ENCODE measurements at places on chromosomes 1 and 21. TPM values are rescaled to one million over a fixed set of nuclear protein-coding genes. Genes with fewer than 3 reads are reported as not detected.

Gene ARHGAP30
- 273 TPM for total RNA-seq

Gene NKAIN1
- total RNA-seq: 0.57 TPM

Gene PLEKHG5
- total RNA-seq: 5.0 TPM

- DNase-seq: no peak
- no peak overlapping the region for H3K27ac ChIP-seq
- H3K4me1 ChIP-seq: peaks cover 8% of the 10 kb centered on the region
- H3K36me3 ChIP-seq: no peaks in the 10 kb centered on the region
- no peak overlapping the region for H3K4me3 ChIP-seq
These were observed 32.2 kb upstream of the RPTN start for GRCh38 chr1:152191260-152191659.

DNA sequence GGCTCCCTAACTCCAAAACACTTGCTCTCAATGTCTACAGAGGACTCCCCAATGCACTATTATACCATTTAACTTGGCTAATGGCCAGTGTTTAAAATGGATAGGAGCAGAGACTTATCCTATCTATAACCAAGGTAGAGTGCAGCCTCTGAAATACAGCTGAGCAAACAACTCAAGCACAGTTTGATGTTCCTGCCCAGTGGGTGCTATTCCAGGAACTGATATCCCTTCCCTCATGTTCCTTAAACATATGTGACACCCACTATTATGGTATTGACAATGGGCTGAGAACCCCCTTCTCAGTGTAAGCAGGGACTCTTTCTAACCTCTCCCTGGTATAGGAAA lies 51.7 kb downstream of the SH3GLB1 start:
- no peak overlapping the region for H3K4me3 ChIP-seq
- no peaks in the 10 kb centered on the region for H3K36me3 ChIP-seq
- peaks cover 3% of the 10 kb centered on the region for H3K4me1 ChIP-seq
- no peak overlapping the region for H3K27ac ChIP-seq
- DNase-seq: no peak
- H3K27me3 ChIP-seq: peaks cover 10% of the 10 kb centered on the region

DNA sequence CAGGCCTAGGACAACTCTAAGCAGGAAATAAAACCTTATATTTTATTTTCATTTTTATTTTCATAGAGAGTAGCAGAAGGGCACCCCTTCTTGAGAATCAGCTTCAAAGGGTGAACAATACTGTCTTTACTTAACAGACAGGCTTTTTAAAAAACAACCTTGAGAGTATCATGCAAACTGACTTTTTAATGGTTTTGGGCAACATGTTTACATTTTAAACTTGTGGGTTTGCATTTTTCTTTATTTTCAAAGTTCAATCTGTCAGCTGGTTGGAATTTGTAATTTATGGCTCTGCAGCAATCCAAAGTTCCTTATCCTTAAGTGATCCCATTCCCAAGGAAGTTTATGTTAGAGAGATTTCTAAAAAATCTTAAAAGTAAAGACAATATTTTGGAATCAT lies 392.3 kb upstream of the ADAMTS5 start:
- no peaks in the 10 kb centered on the region for H3K27me3 ChIP-seq
- DNase-seq: no peak
- no peak overlapping the region for H3K27ac ChIP-seq
- no peaks in the 10 kb centered on the region for H3K4me1 ChIP-seq

DNA sequence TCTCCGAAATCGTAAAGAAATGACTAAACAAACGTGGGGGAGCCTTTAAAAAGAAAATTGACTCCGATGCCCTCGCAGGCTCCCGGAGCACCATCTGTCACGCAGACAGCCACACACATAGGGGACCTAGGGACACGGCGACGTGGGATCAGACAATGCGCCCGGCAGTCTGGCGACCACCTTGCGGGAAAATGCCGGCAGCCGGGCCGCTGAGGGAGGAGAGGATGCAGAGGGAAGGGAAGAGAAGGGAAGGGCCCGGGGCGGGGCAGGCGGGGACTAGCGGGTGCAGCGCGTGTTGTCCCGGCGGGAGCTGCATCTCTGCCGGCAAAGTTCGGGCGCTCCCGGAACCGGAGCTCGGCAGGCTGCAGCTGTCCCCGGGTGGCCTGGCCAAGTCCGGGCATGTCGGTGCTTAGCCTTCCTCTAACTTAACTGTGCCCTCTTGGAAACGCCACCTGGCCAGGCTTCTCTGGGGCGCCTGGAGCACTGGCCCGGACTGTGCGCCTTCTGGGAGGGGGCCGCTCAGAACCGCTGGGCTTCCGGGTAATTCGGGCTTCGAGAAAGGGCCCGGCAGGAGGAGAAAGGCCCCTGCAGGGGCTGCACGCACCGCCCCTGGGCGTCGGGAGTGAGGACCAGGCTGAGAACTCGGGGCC lies 1.8 kb downstream of the NHLH2 start:
- DNase-seq: peak; percentile 49
- peaks cover 77% of the 10 kb centered on the region for H3K27me3 ChIP-seq
- peak overlapping the region; percentile 79 for H3K4me3 ChIP-seq
- H3K36me3 ChIP-seq: no peaks in the 10 kb centered on the region
- H3K4me1 ChIP-seq: peaks cover 2% of the 10 kb centered on the region

Gene PKP1
- not detected for total RNA-seq

Gene NUP210L
- 0.17 TPM for total RNA-seq

Data from activated naive CD8-positive, alpha-beta T cell treated with anti-CD3 and anti-CD28 coated beads, Interleukin-2, amount 10 ng/mL, durations not matched to agents 7 days and 5 days (primary cell).